MCF 10A (cell line): ENCODE measurements at places on chromosomes 7 and 10.

DNA sequence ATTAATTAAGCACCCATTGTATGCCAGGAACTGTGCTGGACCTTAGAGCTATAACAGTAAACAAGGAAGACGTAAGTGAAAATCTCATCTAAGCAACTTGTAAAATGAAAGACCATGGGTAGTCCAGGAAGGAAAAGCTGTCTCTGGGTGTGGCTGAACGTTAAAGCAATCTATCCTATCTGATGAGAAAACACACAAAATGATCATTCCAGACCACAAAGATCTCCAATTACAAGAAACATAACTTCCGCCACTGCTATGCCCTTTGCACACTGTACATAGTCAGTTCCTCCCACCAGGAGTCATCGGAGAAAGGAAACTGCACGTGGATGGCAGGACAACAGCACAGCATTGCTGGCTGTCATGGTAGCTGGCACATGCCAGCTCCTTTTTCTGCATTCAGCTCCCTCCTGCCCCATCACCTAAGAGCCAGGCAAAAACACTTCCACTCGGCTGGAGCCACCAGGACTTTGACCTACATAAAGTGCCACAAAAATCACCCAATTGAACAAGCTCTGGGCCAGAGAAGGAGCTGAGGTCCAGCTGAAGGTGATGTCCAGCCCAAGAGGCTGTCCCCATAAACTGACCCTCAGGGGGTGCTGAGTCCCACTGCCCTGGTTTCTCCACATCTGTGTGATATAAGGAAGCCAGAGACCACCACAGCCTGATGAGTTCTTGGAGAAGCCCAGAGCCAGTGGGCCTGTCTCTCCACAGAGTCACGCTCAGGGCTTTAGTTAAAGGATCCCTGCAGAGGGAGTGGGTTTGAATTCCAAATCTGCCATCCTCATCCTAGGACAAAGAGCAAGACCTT is 56.4 kb downstream of the STEAP1B start:
- no peak overlapping the region for H3K4me3 ChIP-seq
- no peaks in the 10 kb centered on the region for H3K27me3 ChIP-seq
- no peak for DNase-seq
- no peaks in the 10 kb centered on the region for H3K36me3 ChIP-seq
- peaks cover 11% of the 10 kb centered on the region for H3K4me1 ChIP-seq
- H3K27ac ChIP-seq: no peak overlapping the region

- H3K4me1 ChIP-seq: peaks cover 14% of the 10 kb centered on the region
- DNase-seq: no peak
- H3K27ac ChIP-seq: peak overlapping the region; percentile 89
These were observed 385 bp downstream of the IGF2BP3 start for GRCh38 chr7:23469961-23470250.

DNA sequence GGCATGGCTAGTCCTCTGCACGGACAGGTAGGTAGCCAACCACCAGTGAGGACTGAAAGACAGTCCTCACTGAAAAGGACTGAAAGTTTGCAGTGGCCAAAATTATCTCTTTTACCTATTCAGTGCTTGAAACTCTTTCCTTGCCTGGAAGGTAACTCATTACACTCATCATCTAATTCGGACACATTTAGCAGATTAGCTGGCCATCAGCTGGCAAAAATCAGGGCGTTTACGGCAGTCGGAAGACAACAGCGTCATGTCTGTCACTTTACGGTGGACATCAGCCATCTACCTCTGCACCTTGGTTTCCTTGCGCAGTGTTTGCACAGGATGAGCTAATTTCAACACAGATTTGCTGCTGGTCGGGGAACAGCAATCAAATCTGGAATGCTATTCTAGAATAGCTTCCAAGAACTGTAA is 740 bp downstream of the ANXA7 start:
- no peaks in the 10 kb centered on the region for H3K36me3 ChIP-seq
- peak overlapping the region; percentile 95 for H3K27ac ChIP-seq
- H3K4me1 ChIP-seq: peaks cover 19% of the 10 kb centered on the region
- peak overlapping the region; percentile 98 for H3K4me3 ChIP-seq
- peak; percentile 61 for DNase-seq
- no peaks in the 10 kb centered on the region for H3K27me3 ChIP-seq

GRCh38 chr10:47053081-47053798 is 142.0 kb downstream of the PTPN20 start:
- H3K36me3 ChIP-seq: no peaks in the 10 kb centered on the region
- no peak for DNase-seq
- H3K4me1 ChIP-seq: no peaks in the 10 kb centered on the region
- H3K4me3 ChIP-seq: no peak overlapping the region

GRCh38 chr7:55110282-55110992 is 91.6 kb downstream of the EGFR start:
- H3K27me3 ChIP-seq: no peaks in the 10 kb centered on the region
- peaks cover 55% of the 10 kb centered on the region for H3K4me1 ChIP-seq

- no peak overlapping the region for H3K27ac ChIP-seq
- no peak overlapping the region for H3K4me3 ChIP-seq
- no peak for DNase-seq
- no peaks in the 10 kb centered on the region for H3K36me3 ChIP-seq
These were observed 10.6 kb upstream of the ARID5B start for GRCh38 chr10:61890881-61891409.

GRCh38 chr7:22429386-22429785 is 70.6 kb downstream of the STEAP1B start:
- no peaks in the 10 kb centered on the region for H3K36me3 ChIP-seq
- peaks cover 24% of the 10 kb centered on the region for H3K4me1 ChIP-seq
- H3K27me3 ChIP-seq: no peaks in the 10 kb centered on the region
- no peak overlapping the region for H3K27ac ChIP-seq
- peak; percentile 36 for DNase-seq

- H3K27me3 ChIP-seq: no peaks in the 10 kb centered on the region
- no peak overlapping the region for H3K27ac ChIP-seq
- H3K4me3 ChIP-seq: no peak overlapping the region
- DNase-seq: no peak
These were observed 339.3 kb downstream of the SORCS3 start for GRCh38 chr10:104980368-104980767.

- no peak overlapping the region for H3K27ac ChIP-seq
- no peak overlapping the region for H3K4me3 ChIP-seq
- H3K27me3 ChIP-seq: peaks cover 78% of the 10 kb centered on the region
- H3K36me3 ChIP-seq: no peaks in the 10 kb centered on the region
- DNase-seq: no peak
- no peaks in the 10 kb centered on the region for H3K4me1 ChIP-seq
These were observed 709.7 kb upstream of the SEMA3D start for GRCh38 chr7:85896531-85896930.

DNA sequence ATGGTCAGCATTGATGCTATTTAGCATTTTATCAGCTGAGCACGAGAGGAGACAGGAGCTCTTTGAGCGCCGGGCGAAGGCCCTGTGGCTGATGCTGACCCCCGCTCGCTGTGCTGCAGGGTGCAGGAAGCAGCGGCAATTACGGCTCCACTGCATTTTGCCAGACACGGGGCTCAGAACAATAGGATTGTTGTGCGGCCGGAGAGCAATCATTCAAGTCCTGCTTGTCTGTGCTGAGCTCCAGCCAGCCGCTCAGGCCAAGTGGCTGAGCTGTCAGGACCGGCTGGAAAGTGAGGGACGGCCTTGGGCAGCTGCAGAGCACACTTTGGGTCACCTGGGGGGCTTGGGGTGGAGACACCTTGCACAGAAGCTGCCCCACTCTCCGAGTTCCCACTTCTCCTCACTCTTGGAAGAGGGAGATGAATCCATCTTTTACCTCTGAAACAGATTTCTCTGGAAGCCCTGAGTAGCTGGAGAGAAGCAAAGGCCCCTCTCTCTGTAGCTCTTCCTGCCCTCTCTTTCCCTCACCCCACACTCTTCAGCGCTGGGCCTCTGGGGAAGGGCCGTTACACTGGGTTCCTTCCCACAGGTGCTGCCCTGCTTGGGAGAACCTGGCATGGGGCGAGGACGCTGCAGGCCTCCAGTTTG is 17.3 kb upstream of the ADARB2 start:
- H3K4me3 ChIP-seq: no peak overlapping the region
- H3K27me3 ChIP-seq: no peaks in the 10 kb centered on the region
- no peak for DNase-seq
- H3K36me3 ChIP-seq: no peaks in the 10 kb centered on the region
- peaks cover 11% of the 10 kb centered on the region for H3K4me1 ChIP-seq

GRCh38 chr10:71842856-71843686 is 8.0 kb downstream of the PSAP start:
- peaks cover 54% of the 10 kb centered on the region for H3K4me1 ChIP-seq
- H3K27me3 ChIP-seq: no peaks in the 10 kb centered on the region
- H3K36me3 ChIP-seq: peaks cover 5% of the 10 kb centered on the region

DNA sequence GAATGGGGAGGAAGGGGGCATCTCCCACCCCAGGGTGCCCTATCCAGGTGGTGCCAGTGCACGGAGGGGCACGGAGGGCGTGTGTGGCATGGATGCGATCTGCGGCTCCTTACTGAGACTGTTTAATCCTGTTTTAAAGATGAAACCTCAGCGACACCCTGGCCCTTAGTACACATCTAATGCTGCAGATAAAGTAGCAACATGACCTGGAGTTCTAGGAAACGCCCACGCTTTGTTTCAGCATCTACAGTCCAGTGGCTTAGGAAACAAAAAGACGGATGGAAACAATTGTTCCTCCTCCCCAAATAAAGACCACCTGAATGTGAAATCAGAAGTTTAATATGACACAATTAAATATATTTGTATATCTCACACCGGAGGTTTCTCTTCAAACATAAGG is 201.9 kb downstream of the DNAJB6 start:
- no peak overlapping the region for H3K27ac ChIP-seq
- no peaks in the 10 kb centered on the region for H3K36me3 ChIP-seq
- DNase-seq: no peak
- no peak overlapping the region for H3K4me3 ChIP-seq
- H3K27me3 ChIP-seq: no peaks in the 10 kb centered on the region

DNA sequence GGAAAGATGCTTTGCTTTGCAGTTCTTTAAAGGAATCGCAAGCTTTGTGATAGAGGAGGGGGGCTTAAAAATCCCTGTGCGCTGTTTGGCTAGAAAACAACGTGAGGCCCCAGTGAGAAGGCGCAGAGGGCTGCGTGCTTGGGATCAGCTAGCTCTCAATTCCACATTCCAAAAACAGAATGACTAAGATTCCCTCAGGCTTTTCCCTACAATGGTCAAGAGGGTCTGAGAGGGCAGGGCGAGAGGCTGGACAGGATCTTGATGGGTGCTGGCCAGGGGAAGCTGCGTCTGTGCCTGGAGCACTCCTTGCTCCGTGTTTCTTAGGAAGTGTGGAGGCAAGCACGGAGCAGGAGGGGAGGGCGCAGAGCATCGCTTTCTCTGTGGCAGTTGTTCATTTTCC is 72.1 kb upstream of the INHBA start:
- DNase-seq: no peak
- no peak overlapping the region for H3K4me3 ChIP-seq
- no peaks in the 10 kb centered on the region for H3K27me3 ChIP-seq
- no peaks in the 10 kb centered on the region for H3K36me3 ChIP-seq
- no peak overlapping the region for H3K27ac ChIP-seq

DNA sequence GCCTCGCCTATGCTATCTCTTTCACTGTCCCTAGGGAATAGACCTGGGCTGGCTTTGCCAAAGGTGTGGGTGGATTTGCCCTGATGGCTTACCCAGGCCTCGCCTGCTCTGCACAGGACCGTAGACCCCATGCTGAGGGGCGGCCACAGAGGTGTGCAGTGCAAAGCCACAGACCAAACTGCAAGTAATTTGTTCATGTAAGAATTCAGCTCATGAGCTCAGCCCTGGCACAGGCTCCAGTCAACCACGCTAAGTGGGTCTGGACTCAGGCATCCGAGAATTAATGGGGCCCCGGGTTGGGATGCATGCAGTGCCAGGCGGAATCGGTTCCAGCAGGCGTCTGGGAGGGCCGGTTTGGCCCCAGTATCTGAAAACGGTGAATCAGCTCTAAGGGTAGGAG is 445.2 kb downstream of the DNAJB6 start:
- no peak for DNase-seq
- no peaks in the 10 kb centered on the region for H3K4me1 ChIP-seq
- no peak overlapping the region for H3K27ac ChIP-seq
- no peaks in the 10 kb centered on the region for H3K36me3 ChIP-seq

GRCh38 chr7:90720984-90721760 is 125.1 kb downstream of the CDK14 start:
- H3K36me3 ChIP-seq: no peaks in the 10 kb centered on the region
- H3K4me3 ChIP-seq: peak overlapping the region; percentile 40
- no peaks in the 10 kb centered on the region for H3K27me3 ChIP-seq
- peak; percentile 48 for DNase-seq
- H3K4me1 ChIP-seq: peaks cover 25% of the 10 kb centered on the region
- no peak overlapping the region for H3K27ac ChIP-seq

GRCh38 chr7:154986200-154986945 is 16.6 kb downstream of the PAXIP1 start:
- no peak overlapping the region for H3K27ac ChIP-seq
- no peaks in the 10 kb centered on the region for H3K27me3 ChIP-seq
- DNase-seq: no peak
- H3K4me1 ChIP-seq: peaks cover 14% of the 10 kb centered on the region
- no peak overlapping the region for H3K4me3 ChIP-seq
- peaks cover 30% of the 10 kb centered on the region for H3K36me3 ChIP-seq

- H3K4me3 ChIP-seq: no peak overlapping the region
- H3K36me3 ChIP-seq: no peaks in the 10 kb centered on the region
- no peak overlapping the region for H3K27ac ChIP-seq
- no peaks in the 10 kb centered on the region for H3K4me1 ChIP-seq
- H3K27me3 ChIP-seq: no peaks in the 10 kb centered on the region
- DNase-seq: no peak
These were observed 16.8 kb downstream of the CPEB3 start for GRCh38 chr10:92274071-92274470.

DNA sequence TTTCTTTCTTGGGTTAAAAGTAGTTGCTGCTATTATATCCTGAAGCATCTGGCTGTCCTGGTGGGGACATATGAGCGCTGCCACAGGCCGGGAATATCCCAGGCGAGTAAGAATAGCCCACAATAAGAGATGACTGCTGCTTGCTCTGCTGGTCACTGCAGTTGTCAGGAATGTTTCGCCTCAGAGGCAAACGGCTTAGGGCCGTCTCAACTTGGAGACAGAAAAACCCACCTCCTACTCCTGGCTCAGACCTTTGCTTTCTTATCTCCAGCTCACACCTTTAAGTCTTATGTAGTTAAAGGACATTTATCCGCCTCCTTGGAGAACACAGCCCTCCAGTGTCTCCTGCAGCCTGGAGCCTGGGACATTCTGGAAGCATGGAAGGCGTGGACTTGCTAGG is at the start of gene GJD4:
GJD4 (plus strand) TSS at position 151 of the 400 bp plus-strand sequence; CDS start at position 378, 227 bp downstream.
- no peaks in the 10 kb centered on the region for H3K36me3 ChIP-seq
- peaks cover 33% of the 10 kb centered on the region for H3K27me3 ChIP-seq
- no peaks in the 10 kb centered on the region for H3K4me1 ChIP-seq
- DNase-seq: no peak
- no peak within 1 kb of the TSS for H3K4me3 ChIP-seq

- no peak overlapping the region for H3K27ac ChIP-seq
- peaks cover 9% of the 10 kb centered on the region for H3K4me1 ChIP-seq
- H3K4me3 ChIP-seq: no peak overlapping the region
These were observed 41.4 kb downstream of the MRC1 start for GRCh38 chr10:17850501-17850900.

GRCh38 chr10:47361293-47361692 is 13.1 kb downstream of the RBP3 start:
- no peak overlapping the region for H3K4me3 ChIP-seq
- no peaks in the 10 kb centered on the region for H3K36me3 ChIP-seq
- peak; percentile 60 for DNase-seq
- no peaks in the 10 kb centered on the region for H3K4me1 ChIP-seq
- no peak overlapping the region for H3K27ac ChIP-seq
